ENCODE measurements at places on chromosomes 6 and 20.
A peak's percentile ranks its signal among the peaks of the same experiment; 100 is the strongest.

DNA sequence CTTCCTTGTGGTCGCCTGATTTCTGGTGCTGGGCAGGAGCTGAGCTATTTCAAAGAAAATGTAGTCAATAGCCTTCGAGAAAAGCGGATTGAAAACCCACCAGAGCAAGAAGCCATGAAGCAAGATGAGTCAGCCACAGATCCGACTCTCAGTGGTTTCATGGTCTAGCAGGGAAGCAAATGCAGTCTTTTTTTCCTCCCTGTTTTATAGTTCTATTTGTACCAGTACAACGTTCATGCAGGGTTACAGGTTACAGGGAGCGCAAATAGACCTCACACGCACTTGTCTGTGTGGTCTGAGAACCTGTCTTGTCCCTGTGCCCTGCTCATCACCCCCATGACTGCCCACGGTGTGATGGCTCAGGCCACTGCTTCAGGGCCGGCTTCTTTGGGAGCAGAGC is 309.8 kb upstream of the SUPT3H start:
- DNase-seq: no peak

- DNase-seq: no peak
These were observed 4.0 kb upstream of the OGFR start for GRCh38 chr20:62800314-62801259.

GRCh38 chr20:2210646-2211552 is 84.9 kb upstream of the TGM3 start:
- DNase-seq: peak; percentile 75

- no peak for DNase-seq
These were observed at the start of gene DDAH2 for GRCh38 chr6:31728767-31729514. Gene DDAH2, minus strand, starts transcription at chr6:31729299. Its CDS starts 138 bp downstream, at chr6:31729161.

DNA sequence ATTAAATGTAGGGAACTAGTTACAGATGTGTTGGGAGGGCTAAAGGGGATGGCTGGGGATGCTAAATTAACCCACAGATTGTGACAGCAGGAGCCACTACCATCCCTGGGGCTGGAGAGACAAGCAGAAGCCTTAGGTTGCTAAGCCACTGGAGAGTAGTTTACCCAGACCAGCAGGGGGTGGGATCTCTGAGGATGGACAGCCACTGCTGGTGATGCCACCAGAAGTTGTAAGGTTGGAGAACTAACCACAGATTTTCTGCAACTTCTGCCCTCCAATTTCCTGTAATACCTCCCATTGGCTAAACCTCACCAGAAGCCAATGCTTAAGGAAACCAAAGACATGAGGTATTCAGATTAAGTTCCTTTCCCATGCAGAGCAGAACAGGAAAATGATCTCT is 139.6 kb upstream of the NOX3 start:
- no peak for DNase-seq

DNA sequence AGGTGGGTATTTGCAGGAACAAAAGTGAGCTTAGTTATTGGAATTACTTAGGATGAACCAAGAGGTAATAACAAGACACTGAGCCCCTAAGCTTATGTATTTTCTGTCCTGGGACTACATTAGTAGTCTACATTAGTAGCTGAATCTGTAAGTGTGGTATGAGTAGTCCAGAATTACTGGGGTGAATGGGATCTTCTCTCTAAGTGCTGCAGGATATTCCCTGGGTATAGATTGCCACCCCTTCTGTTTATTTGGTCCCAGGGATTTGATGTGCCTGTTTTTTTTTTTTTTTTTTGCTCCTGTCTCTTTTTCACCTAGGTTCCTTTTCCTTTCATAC is 5.9 kb downstream of the CD2AP start:
- DNase-seq: no peak

DNA sequence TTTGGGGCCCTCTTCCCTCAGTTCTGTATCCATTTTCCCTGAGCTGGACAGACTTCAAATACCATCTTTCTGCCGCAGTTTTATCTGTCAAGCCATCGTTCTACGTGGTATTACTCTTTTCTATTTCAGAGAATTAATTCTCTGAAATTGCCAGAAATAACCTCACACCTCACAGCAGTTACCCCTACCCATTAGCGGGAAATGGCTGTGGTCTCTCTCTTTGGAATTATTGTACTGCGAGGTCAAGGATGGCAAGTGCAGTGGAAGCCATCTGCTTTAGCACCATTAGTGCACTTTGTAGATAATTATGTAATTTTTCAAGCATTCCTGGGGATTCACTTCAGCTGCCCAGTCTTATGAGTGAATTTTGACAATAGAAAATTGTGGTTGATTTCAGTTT is 147.8 kb upstream of the CDH4 start:
- DNase-seq: no peak

- no peak for DNase-seq
These were observed 9.0 kb downstream of the NPEPL1 start for GRCh38 chr20:58701431-58702160.

- DNase-seq: peak; percentile 17
These were observed 79.3 kb downstream of the CAP2 start for GRCh38 chr6:17472653-17473183.

DNA sequence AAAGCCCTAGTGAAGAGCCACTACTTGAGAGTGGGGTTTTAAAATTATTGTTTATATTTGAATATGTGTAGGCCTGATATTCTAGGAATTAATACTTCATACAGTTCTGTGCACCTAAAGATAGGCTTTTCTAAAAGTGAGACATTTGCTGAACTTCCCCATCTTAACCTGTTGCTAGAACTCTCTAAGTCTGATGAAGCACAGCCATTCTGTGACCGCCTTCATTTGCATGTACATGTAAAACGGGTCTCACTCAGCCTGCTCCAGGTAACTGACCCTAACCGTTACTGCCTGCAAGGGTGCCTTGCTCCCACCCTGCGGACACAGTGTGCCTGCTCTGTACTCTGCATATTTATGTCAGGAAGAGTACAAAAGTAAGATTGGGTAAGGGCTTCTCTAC is 44.3 kb upstream of the IRF4 start:
- no peak for DNase-seq

DNA sequence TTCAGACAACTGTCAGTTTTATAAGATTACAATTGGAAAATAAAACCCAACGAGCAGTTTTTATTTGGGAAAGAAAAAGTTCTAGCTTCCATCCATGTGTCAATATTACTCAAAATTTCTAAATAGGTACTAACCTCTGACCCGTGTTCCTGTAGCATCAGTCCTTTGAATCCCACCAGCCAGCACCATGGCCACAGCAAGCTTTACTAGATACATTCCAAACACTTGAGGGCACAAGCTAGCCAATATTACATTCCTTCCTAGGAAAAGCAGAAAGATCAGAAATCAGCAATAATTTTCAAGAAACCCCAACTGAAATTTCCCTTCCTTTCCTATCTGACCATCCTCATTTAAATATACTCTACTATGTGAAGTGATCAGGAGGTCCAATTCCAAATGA is 19.2 kb downstream of the ASF1A start:
- no peak for DNase-seq

- DNase-seq: no peak
These were observed 46.4 kb upstream of the CCN2 start for GRCh38 chr6:131997429-131998153.

GRCh38 chr20:19712721-19713260 is 45.3 kb upstream of the RIN2 start:
- DNase-seq: peak; percentile 8

- no peak for DNase-seq
These were observed 55.9 kb upstream of the HDDC2 start for GRCh38 chr6:125357515-125358256.
